ENCODE measurements at places on chromosomes 11 and 22.

GRCh38 chr11:118521892-118522311, 5.4 kb upstream of the TTC36 start:
- DNase-seq: no peak

- DNase-seq: no peak
Observed at GRCh38 chr22:40805239-40805638, 13.9 kb downstream of the SLC25A17 start.

DNA sequence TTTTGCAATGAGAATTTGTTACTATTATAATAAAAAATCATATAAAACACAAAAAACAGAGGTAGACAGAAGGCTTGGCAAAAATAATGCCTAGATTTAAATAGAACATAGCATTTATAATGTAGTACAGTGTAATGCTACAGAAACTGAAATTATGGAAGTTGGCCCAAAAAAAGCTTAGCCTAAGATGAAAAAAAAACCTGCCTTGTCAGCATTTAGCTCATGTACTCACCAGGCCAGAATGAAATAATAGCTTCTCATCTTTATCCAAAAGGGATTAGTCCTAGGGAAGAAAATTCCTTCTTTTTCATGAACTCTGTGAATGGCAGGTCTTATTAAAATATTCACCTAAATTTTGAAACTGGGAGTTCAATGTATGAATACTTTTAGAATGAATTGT, 951.1 kb downstream of the LRRC4C start:
- no peak for DNase-seq

- DNase-seq: no peak
Observed at GRCh38 chr22:27494785-27495184, 306.8 kb downstream of the MN1 start.

DNA sequence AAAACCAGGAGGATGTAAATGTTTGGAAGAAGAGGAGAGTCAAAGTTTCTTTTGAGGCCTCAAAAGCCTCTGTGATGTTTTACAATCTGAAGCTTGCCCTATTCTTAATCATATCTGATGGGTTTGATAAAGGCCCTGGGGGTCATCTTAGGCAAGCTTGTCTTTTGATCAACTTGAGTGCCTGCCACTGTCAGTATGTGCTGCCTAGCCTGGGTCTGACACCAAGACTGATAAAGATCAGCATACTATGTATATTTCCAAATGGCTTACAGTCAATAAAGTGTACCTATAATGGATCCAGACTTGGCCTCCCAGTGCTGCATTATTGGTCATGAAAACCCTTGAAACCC, 12.7 kb downstream of the EHF start:
- no peak for DNase-seq

GRCh38 chr11:61141601-61142028, 19.6 kb downstream of the VPS37C start:
- DNase-seq: no peak

GRCh38 chr11:32435152-32435480, 223 bp downstream of the WT1 start:
- no peak for DNase-seq

GRCh38 chr11:75907906-75908527, 93.0 kb downstream of the UVRAG start:
- DNase-seq: no peak

DNA sequence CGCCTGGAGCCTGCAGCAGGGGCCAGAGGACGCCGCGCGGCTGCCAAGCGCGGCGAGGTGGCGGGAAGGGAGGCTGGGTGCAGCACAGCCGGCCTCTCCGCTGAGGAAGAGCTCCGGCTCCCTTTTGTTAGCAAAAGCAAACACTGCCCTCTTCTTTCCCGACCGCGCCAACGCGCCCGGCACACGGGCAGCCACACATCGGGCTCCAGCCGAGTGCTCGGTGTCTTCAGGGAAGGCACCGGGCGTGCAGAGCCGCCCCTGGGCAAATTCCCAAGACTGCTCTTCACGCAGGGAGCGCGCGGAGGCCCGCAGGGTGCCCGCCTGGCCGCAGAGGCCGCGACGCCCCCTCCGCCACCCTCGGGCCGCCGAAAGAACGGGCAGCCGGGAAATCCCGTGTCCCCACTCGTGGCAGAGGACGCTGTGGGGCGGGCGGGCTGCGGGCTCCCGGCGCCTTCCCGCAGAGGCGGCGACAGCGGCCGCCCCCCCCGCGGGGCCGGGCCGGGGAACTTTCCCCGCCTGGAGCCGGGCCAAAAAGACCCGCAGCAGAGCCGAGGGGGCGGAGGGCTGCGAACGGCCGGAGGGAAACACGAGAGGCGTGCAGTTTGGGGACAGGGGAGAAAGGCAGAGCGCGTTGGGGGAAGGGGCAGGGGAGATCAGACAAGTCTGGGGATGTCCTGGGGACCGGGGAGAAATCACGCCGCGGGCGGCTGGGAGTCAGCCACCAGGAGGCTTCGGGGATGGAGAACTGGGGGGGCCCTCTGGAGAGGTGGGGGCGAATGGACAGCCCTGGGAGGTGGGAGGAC, 931 bp downstream of the CADM1 start:
- DNase-seq: no peak

DNA sequence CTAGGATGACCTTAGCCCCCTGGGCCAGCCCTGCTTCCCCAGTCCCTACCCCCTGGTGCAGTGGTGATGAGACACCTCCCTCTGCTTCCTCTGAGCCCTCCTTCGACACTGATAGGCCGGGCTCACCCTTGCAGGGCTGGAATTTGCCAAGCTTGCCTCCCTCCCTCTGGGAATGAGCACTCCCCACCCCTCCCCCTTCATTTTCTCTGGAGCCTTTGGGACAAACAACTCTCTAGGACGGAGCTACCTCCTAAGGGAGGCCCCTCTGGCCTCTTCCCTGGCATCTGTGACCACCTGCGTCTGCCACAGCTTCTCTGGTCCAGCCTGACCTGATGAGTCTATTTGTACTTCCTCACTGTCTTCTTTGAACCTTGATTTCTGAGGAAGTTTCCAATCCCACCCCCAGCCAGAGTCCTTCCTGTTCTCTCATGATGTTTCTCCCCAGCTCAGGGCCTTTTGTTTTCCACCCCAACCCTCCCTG, 53.3 kb upstream of the ADA2 start:
- no peak for DNase-seq

- DNase-seq: no peak
Observed at GRCh38 chr11:74462631-74463030, 4.7 kb downstream of the KCNE3 start.

DNA sequence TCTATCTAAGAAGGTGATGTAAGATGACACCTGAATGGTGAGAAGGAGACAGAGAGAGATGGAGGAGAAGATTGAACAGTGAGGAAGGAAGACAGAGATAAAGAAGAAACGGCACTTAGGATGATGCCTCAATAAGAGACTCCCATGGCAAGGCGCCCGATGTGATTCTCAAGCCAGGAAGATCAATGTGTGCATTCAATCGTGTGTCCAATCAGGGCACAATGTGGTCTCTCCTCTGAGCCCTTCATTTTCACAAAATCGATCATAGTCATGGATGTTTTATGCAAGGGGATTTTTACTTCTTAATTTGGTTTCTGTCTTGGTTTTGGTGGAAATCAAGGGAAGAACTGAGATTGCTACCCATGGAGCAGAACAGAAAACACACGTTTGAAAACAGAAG, 19.9 kb upstream of the TMPRSS13 start:
- DNase-seq: no peak

DNA sequence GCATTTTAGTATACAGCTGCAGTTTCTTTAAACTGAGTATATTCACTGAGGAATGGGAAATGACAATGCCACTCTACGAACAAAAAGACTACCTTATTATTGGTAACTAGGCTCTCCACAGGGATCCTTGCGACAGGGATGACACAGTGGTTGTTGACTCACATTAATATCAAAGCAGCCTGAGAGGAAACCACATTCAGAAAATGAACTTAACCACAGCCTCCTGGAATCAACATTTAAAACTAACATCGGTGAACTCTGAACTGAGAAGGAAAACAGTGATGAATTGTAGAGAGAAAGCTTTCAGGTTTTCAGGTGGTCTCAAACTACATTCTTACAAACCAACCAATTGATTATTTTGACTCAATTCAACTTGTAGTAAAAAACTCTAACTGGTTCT, 90.3 kb upstream of the MTMR2 start:
- DNase-seq: no peak

GRCh38 chr11:128940603-128941002, 2.1 kb downstream of the TP53AIP1 start:
- no peak for DNase-seq

DNA sequence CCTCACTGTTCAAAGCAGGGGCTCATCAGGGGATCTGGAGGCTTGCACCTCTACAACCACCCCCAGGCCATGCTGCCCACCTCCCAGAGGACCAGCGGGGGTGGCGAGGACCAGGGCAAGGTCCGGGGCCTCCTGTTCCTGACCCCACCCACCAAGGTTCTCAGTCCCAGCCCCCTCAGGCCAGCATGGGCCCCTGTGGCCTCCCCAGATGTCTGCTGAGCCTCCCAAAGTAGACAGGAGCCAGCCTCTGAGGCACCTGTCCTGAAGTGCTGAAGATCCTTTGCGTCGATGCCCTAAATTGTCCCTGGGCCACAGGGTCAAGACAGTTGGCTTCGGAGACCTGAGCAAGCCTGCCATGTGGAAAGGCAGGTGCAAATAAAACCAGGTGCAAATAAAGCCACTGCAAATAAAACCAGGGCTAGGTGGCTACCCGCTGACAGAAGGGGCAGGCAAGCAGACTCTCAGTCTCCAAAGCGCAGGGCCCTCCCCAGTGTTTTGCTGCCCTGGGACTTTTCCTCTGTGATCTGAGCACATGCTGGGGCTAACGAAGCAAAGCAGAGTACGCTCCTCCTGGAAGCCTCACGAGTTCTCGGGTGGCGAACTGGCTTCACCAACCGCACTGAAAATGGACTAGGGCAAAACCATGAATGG, 22.4 kb upstream of the ARFGAP3 start:
- no peak for DNase-seq

- no peak for DNase-seq
Observed at GRCh38 chr11:76588455-76589325, 81.9 kb downstream of the LRRC32 start.

DNA sequence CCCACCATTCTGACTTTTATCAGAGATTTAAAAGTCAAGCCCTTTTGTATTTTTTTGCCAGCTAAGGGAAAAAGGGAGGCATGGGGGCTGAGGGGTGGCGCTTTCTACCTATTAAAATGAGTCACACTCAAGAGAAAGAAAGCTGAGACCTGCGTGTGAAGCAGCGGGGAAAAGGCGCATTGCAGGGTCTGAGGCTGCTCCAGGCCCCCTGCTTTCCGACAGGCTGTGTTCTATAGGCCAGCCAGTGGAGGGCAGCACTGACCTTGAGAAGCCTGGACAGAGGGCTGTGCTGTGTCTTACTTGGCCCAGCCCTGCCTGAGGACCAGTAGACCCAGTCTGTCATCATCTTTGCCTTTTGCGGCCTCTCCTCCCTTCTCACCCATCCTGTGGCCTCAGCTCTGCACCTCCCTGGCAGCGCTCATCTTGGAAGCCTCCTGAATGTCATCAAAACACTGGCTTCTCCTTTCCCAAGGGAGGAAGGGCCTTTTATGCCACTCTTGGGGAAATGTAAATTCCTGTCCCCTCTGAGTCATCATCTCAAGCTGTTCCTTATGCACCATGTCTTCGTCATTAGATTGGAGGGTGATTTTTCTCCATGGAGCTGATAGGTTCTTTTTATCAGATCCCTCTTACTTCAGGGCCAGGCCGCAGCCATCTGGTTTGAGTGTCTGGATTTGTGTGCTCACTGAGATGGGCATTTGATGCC, 12.6 kb upstream of the MAPK8IP1 start:
- no peak for DNase-seq

- no peak for DNase-seq
Observed at GRCh38 chr11:66281776-66282467, 3.9 kb downstream of the CNIH2 start.

GRCh38 chr11:76885390-76886097, 24.8 kb downstream of the ACER3 start:
- DNase-seq: no peak

- DNase-seq: no peak
Observed at GRCh38 chr11:32071811-32072210, 19.1 kb upstream of the RCN1 start.

DNA sequence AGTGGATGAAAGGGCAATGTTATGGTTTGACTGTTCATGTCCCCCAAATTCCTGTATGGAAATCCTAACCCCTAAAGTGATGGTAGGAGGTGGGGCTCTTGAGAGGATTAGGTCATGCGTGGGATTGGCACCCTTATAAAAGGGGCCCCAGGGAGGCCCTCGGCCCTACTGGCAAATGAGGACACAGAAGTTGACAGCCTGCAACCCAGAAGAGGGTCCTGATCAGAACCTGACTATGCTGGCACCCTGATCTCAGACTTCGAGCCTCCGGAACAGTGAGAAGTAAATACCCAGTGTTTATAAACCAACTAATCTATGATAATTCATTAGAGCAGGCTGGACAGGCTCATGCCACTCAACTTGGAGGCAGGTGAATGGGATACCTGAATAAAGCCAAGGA, 8.7 kb downstream of the IFITM10 start:
- no peak for DNase-seq

DNA sequence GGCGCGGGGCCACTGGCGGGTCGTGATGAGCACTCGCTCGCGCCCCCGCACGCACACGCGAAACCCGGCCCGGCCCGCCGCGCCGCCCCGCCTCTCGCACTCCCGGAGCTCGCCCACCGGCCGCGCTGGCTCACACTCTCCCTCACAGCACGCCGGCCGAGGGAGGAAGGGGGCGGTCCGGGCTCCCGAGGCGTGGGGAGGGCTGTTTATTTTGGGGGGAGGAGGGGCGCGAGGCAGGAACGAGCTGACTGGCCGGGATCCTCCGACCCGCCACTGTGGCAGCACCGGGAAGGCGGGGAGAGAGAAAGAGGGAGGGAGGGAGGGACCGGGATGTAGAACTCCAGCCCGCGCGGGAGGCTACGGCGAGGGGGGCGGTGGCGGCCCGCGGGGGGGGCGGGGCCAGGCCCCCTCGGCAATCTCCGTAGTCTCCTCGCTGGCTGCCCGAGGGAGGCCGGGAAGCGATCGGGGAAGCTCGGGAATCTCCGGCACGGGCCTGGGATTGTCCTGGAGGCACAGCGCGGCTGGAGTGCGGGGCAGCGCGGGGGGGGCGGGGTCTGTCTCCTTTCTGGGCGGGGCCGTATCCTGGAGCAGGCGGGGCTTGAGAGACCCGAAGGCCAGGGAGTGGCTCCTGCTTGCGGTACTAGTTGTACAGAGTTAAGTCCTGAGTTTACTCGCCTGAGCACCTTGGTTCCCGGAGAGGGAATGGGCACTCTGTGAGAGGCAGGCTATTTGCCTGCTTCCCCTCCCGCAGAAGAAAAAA, at the start of gene RBFOX2:
Gene RBFOX2 (minus strand): TSS at position 179 of the 760 bp plus-strand sequence. CDS start 399 bp downstream, outside the sequence.
- DNase-seq: peak; percentile 17

DNA sequence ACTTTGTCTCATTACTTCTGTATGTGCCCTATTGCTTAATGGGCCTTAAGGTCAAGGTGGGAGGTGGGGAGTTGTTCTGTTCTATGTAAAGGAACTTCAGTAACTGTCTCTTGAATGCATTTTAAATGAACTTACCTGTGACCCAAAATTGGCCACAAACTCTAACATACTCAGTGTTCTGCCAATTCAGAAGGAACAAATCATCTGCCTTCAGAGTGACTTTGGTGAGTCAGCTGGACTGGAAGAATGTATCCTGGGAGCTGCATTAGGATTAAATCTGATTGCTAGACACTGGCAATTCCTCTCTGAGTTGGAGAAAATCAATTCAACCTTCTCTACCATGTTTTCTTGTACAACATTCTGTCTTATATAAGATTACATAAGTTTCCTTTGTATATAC, 1104.8 kb downstream of the DLG2 start:
- no peak for DNase-seq

GRCh38 chr11:112878033-112878601, 83.1 kb upstream of the NCAM1 start:
- no peak for DNase-seq

All from stimulated activated CD8-positive, alpha-beta memory T cell treated with anti-CD3 and anti-CD28 coated beads, Interleukin-15, amount 100 ng/mL, for 1 hour (primary cell).